GM06990 (cell line): ENCODE measurements at places on chromosomes 7 and 10.

- DNase-seq: no peak
Measured at GRCh38 chr10:30422981-30423654, 10.9 kb upstream of the MAP3K8 start.

DNA sequence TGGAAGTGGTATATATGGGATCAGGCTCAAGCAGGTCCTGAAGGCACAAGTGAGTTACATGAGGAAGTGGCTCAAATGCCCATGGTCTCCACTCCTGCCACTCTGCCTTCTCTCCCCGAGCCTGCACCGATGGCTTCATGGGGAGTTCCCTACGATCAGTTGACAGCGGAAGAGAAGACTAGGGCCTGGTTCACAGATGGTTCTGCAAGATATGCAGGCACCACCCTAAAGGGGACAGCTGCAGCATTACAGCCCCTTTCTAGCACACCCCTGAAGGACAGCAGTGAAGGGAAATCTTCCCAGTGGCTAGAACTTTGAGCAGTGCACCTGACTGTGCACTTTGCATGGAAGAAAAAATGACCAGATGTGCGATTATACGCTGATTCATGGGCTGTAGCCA is 95.3 kb downstream of the HOXA1 start:
- DNase-seq: no peak

DNA sequence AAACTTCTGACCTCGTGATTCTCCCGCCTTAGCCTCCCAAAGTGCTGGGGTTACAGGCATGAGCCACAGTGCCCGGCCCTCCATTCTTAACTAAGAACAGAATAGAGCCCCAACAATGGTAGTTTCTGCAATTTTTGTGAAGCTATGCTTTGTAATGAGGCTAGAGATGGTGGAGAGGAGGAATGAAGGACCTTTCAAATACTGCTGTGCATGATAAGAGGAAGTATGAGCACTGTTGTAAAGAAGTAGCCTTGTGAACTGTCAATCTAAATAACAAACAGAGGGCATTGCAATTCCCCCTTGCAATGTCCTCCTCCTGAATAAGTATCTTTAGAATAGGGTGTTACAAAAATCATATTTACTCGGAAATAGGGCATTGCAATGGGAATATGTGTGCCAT is 70.2 kb downstream of the EVX1 start:
- DNase-seq: no peak

GRCh38 chr10:128263891-128264688 is 137.9 kb upstream of the MKI67 start:
- DNase-seq: no peak

- DNase-seq: no peak
Measured at GRCh38 chr10:3091921-3092320, 24.6 kb downstream of the PFKP start.

- no peak for DNase-seq
Measured at GRCh38 chr10:3226960-3227744, 54.6 kb upstream of the PITRM1 start.

- peak; percentile 24 for DNase-seq
Measured at GRCh38 chr10:74871595-74872382, 45.4 kb downstream of the KAT6B start.

DNA sequence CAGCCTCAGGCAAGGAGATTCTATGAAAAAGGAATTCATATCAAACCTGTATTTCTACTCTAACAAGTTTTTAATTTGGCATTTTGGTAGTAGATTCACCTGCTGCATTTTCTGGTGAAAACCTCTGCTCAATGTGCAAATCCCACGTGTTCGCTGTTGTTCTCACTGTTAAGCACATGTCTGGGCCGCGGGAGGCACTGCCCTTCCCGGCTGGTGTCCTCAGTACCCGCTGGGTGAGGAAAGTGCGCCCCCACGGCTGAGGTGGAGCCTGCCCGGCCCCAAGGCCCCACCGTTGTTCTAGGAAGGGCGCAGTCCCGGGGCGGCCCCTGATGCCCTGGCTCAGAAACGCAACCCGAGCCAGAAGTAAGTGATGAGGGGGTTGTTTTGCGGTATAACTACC is 193.4 kb upstream of the VWC2 start:
- DNase-seq: no peak

DNA sequence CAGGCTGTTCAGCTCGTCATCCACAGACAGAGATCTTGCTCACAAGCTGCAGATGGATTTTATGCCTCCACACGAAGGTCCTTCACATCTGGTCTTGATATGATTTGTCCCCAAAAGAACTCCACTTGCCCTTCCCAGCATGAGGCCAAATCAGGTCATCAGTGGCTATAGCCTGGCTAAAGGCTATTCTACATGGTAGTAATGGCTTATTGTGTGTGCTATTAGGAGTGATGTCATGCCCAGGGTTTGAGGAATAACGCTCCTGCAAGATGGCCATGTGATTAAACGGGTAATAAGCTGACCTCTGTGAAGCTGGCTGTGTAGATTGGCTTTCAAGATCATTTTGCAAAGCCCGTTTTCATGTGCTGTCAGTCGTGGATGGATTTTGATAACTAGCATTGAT is 313.8 kb downstream of the FRMD4A start:
- no peak for DNase-seq

DNA sequence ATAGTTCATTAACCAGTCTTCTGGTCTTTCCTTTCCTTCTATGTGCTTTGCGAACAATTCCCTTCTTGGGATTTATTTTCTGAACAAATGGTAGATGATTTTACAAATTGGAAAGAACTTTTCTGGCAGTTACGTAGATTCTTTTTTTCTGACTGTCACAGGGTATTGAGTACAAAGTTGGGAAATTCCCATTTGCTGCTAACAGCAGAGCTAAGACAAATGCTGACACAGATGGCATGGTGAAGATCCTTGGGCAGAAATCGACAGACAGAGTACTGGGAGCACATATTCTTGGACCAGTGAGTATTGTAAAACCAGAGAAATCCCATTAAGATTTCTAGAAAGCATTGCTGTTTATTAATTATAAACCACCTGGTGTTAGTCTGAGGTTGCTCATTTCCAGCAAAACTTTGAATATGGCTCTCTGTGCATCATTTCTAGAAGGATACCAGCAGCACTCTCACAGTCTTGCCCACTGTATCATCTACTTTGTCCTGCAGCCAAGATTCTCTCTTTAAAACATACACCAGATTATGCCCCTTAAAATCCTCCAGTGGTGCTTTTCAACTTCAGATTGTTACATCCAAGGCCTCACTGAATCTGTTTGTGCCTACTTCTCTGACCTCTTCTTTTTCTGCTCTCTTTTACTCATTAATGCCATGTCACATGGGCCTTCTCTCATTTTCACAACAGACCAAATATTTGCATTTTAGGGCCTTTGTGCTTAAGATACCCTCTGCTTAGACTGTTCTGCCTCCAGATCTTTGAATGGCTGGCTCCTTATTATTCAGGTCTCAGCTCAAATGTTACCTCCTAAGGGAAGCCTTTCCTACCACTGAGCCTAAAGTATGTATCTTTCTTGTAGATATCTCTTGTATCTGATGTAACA is 27.0 kb downstream of the DLD start:
- DNase-seq: no peak

GRCh38 chr10:121614613-121615434 is 16.6 kb upstream of the FGFR2 start:
- no peak for DNase-seq

GRCh38 chr7:43758029-43758821 is at the start of gene BLVRA:
Gene BLVRA (plus strand): TSS chr7:43758680. CDS start chr7:43771159, 12,479 bp downstream.
- DNase-seq: peak; percentile 76

GRCh38 chr7:36441344-36442022 is 51.8 kb downstream of the ANLN start:
- no peak for DNase-seq

GRCh38 chr10:132879408-132880127 is 62.8 kb downstream of the CFAP46 start:
- DNase-seq: no peak

DNA sequence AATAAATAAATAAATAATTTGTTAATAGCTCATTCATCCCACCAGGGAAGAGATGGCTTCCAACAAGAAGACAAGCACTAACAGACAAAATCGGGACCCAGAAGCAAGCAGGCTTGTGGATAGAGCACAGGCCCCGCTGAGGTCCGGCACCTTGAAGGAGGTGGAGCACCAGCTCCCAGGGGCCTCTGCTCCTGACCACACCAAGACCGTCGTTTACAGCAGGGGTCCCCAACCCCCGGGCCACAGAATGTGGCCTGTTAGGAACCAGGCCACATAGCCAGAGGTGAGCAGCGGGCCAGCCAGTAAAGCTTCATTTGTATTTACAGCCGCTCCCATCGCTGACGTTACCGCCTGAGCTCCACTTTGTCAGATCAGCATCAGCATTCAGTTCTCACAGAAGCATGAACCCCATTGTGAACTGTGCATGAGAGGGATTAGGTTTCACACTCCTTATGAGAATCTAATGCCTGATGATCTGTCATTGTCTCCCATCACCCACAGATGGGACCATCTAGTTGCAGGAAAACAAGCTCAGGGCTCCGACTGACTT is 33.3 kb upstream of the SUN1 start:
- DNase-seq: no peak

DNA sequence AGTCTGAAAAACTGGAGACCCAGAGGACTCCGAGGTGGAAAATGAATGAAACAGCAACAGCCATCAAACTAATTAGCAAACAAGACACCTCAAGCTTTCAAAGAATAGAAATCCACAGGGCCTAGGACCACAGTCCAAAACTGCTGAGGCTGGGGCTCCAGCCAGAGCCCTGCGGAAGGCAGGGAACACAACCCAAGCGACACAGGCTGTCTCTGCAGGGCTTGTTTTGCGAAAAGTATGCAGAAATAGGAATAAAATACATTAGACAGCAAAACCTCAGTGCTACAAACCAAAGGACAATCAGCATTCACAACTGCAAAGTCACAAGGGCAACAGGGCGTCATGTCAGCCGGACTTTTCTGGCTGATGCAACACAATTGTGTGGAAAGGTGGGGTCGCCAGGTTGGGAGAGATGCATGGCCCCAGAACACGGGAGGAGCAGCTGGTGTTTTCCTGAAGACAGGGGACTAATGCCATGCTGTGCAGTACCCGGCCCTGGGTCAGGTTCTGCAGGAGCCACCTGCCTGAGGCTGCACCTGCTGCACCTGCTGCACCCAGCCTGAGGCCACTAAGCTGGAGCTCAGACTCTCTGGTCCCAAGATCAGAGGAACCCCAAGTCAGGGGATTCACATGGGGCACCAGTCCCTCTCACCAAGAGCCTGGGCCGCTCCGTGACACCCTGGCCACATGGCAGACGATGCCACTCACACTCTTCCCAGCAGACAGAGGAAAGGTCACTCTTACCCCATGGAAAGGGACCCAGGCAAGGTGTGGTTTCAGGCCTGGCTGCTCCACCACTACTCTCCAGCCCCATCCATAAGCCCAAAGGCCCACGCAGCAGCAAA is 74.2 kb downstream of the MAD1L1 start:
- no peak for DNase-seq

DNA sequence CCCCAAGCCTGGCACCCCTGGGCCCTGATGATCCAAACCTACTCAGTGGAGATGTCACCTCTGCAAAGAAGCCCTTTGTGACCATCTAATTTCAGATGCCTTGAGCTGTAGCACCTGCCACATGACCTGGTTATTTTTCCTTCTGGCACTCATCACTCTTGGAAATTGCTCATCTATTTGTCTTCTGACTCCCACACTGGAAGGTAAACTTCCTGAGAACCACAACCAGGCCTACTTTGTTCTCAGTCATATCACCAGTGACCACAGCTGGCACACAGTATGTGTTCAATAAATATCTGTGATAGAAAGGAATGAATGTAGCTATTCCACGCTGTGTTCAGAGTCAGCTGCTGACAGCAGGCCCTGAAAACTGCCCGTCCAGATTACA is 97.1 kb downstream of the SH3PXD2A start:
- no peak for DNase-seq

GRCh38 chr7:122182081-122182480 is 38.0 kb upstream of the AASS start:
- no peak for DNase-seq

- DNase-seq: no peak
Measured at GRCh38 chr10:28920091-28920490, 242.8 kb downstream of the BAMBI start.

GRCh38 chr7:31368620-31369019 is 28.1 kb upstream of the NEUROD6 start:
- DNase-seq: no peak

DNA sequence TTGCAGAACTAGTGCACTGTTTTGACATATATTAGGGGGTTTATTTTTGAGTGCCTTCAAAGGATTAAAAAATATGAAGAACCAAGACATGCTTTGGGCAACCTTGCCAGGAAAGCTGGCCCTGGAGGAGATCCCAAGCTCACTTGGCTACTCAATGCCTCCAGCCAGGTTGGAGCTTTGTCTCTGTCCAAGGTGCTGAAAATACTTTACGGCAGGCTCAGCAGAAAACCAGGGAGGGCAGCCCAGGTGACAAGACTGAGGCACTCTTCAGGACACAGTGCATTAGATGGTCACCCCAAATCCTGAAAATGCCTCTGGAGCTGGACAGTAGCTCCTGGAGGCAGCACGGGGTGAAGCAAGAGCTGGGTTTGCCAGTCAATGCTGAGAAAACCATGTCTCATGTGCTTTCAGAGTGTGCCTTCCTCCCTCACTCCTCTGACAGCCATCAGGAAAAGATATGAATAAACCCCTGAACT is 5.8 kb upstream of the KCNH2 start:
- DNase-seq: no peak

DNA sequence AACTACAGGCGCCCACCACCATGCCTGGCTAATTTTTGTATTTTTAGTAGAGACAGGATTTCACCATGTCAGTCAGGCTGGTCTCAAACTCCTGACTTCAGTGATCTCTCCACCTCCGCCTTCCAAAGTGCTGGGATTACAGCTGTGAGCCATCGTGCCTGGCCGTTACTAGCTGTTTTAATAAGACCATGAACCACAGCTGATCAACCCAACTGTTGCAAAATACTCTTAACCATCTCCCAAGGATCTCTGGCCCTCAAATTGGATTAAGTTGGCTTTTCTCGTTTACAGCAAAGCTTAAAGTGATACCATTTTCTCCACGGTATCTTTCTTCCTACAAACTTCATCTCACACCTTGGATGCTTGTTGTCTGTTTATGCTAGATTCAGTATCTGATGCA is 18.3 kb downstream of the ZFAND2A start:
- no peak for DNase-seq

- DNase-seq: no peak
Measured at GRCh38 chr10:85510682-85511081, 855.9 kb downstream of the GRID1 start.
